ENCODE measurements at places on chromosomes 13 and 19. TPM values are rescaled to one million over a fixed set of nuclear protein-coding genes. Genes with fewer than 3 reads are reported as not detected.

PABPC3 gene
- total RNA-seq: 0.05 TPM

GSX1 gene
- not detected for total RNA-seq

SYNGR4 gene
- not detected for total RNA-seq

DAPK3 gene
- 281 TPM for total RNA-seq

LGALS7B gene
- not detected for total RNA-seq

TMEM272 gene
- not detected for total RNA-seq

ANKRD24 gene
- total RNA-seq: 2.1 TPM

TMEM59L gene
- total RNA-seq: 1.6 TPM

ANGPTL4 gene
- 124 TPM for total RNA-seq

SYDE1 gene
- 39.4 TPM for total RNA-seq

RAB4B gene
- total RNA-seq: 40.1 TPM

CYP4F3 gene
- total RNA-seq: not detected

KCNC3 gene
- total RNA-seq: not detected

ZNF737 gene
- total RNA-seq: 12.8 TPM

LYL1 gene
- 105 TPM for total RNA-seq

PRRG2 gene
- total RNA-seq: 1.6 TPM

RNF113B gene
- total RNA-seq: not detected

CALM3 gene
- total RNA-seq: 268 TPM

CGB5 gene
- total RNA-seq: not detected

C19orf85 gene
- total RNA-seq: not detected

PLIN5 gene
- not detected for total RNA-seq
